ENCODE measurements at places on chromosomes 16 and 17.

- no peak for DNase-seq
These were observed 21.0 kb upstream of the ITGAX start for GRCh38 chr16:31333686-31334649.

GRCh38 chr17:48610282-48611211 is at the start of gene HOXB7:
HOXB7 (minus strand) TSS chr17:48611017; CDS start chr17:48610918, 99 bp downstream.
- no peak for DNase-seq

DNA sequence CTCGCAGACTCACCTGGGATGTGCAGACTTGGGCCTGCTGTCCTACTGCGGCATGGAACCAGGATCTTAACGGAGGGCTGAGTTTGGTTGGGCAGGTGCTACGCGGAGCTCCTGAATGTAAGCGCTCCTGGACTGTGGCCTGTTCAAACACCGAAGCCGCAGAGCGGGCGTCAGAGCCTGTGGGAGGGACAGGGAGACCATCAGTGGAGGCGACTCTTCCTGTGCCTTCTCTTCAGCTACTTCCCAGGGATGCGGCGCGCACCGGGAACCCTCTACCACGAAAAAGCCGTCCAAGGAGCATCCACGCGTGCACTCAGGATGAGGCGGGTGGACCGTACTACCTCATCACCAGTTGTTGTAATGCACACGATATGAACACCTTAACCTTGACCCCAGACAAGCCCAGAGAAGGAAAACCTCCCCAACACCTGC is 2.0 kb downstream of the USP36 start:
- DNase-seq = no peak

DNA sequence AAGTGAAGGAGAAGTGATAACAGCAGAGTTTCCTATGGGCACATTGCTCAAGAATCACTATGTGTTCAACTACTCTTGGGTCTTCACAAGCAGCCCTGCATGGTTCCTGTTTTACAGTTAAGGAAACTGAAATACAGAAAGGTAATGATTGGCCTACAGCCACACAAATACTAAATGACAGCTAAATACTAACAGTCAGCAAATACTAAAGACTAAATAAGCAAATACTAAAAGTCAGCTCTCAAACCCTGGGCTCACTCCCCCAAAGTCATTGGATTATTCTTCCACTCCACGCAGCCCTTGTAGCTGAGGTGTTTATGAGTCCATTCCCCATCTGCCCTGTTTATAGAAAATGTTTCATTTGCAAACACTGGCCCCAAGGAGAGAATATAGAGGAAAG is 372.7 kb upstream of the CDH11 start:
- no peak for DNase-seq

GRCh38 chr16:88499836-88500251 is 46.8 kb downstream of the ZFPM1 start:
- no peak for DNase-seq

DNA sequence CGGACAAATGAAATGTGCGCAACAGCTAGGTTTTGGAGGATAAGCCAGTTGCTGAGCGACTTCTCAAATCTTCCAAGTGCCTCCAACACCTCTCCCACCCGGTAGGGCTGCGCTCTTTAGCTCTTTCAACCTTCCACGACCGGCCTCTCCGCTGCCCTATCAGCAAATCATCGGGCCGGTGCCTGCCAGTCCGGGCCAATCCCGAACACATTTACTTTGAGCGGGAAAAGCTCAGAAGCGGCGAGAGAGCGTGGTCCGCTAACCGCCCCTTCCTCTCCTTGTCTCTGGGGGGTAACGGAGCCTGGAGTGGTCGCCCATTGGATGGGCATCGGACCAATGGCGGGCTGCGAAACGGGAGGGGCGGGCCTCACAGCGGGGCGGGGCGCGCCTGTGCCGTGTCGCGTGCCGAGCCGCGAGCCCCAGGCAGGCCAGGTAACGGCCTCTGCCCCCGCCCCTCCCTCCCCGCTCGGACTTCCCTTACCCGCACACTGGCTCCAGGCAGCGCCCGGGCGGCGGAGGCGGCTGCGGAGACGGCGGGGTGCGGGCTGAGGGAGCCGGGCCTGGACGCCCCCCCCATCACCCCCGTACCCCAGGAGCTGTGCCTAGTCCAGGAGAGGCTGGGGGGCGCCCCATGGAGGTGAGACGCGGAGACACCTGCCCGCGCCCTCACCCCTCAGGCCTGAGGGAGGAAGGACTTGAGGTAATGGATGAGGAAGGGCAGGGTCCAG is at the start of gene MEIOC:
Gene MEIOC, plus strand, starts transcription at position 486 of the 728 bp plus-strand sequence. Its CDS starts 146 bp downstream, at position 632.
- no peak for DNase-seq

- no peak for DNase-seq
These were observed 22.0 kb upstream of the ABCA9 start for GRCh38 chr17:69082696-69083095.

DNA sequence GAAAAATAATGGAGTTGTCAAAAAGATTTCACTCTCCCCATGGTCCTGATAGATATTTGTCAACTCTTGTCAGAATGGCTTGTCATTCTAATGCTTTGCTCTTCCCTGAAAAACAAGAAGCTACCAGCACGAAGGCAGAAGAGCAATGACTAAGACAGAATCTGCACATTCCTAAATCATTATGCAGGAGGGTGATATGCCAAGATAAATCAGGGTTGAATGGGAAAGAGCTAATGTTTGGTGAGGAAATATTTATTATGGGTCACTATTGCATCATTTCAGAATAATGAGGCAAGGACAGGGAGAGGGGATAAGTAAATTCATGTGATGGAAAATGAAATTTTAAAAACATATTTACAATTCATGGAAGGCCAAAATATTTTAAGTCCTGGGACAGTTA is 297.5 kb upstream of the XYLT1 start:
- DNase-seq = no peak

DNA sequence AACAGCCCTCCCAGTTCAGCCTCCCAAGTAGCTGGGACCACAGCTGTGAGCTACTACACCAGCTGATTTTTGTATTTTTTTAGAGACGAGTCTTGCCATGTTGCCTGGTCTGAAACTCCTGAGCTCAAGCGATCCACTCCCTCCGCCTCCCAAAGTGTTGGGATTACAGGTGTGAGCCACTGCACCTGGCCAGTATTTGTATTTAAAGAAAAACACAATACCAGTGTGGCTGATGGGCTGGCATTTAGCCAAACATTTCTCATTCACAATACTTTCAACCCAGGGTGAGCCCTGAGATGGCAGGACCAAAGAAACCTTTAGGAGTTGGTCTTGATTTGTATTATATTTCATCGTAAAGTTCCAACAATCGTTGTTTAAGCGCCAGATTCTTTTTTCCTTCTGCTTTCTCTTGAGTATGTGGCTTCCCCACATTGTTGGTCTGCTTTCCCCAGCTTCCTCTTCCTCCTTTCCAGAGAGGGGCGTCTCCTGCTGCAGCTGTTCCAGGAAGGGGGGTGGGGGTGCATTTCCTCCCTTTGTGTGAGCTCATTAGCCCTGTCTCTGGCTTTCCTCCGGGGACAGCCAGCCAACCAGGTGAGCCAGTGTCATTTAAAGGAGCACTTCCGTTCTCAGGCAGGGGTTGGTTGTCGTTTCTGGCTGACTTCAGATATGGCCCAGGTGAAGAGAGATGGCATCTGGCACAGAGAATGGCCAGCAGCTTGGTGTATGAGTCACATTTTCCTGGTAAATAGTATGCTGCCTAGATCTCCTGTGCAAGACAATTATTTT is 79.9 kb downstream of the GPRC5B start:
- no peak for DNase-seq

DNA sequence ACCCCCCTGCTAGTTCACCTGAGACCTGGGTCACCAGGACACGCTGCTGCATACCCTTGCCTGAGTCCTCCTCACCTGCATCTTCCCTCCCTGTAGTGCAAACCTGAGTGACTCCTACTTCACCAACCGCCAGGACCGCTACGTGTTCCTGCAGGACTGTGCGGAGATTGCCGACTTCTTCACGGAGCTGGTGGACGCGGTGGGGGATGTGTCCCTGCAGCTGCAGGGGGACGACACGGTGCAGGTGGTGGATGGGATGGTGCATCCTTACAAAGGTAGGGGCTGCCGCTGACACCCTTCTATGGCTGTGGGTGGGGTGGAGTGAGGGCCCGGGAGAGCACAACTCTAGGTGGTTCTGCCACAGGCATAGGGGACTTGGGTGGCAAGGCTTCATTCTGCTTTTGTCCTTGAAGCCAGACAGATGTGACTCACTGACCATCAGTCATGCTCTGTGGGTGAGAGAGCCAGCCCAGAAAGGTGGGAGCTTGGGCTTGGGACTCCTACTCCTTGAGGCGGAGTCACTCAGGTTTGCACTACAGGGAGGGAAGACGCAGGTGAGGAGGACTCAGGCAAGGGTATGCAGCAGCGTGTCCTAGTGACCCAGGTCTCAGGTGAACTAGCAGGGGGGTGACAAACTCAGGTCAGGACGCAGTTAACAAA is 22.3 kb downstream of the PGS1 start:
- no peak for DNase-seq

DNA sequence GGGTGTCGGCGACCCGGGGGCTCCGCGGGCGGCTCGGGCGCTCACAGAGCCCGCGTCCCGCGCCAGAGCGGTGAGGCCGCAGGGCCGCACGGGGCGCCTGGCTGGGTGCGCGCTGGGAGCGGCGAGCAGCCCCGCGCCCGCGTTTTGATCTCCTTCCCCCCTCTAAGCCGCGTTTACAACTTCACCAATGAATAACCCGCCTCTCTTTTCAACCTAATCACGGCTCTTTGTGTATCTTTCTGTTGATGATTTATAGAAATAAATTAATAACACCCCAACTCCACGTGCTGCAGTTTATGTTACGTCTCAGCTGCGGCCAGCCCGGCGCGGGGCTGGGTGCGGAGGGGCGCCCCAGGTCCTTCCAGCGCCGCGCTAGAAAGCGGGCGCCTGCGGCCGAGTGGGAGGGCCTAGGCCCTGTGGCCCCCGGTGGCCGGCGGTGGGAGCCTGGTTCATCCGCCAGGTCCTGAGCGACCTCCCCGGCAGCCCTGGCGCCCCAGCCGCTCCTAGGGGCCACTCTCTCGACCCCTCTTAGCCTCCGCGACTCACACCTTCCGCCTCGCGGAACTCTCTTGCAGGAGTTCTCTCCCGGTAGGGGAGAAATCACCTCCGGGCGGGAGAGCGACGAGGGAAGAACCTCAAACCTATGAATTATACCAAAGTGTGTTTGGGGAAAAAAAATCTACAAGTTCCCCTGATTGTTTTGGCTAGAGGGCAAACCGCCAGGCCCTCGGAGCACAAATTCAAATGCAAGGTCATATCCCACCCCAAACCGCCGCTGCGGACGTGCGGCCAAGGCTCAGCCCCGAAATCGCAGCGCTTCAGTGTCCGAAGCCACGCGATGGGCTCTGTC is 1.9 kb downstream of the HNF1B start:
- no peak for DNase-seq

DNA sequence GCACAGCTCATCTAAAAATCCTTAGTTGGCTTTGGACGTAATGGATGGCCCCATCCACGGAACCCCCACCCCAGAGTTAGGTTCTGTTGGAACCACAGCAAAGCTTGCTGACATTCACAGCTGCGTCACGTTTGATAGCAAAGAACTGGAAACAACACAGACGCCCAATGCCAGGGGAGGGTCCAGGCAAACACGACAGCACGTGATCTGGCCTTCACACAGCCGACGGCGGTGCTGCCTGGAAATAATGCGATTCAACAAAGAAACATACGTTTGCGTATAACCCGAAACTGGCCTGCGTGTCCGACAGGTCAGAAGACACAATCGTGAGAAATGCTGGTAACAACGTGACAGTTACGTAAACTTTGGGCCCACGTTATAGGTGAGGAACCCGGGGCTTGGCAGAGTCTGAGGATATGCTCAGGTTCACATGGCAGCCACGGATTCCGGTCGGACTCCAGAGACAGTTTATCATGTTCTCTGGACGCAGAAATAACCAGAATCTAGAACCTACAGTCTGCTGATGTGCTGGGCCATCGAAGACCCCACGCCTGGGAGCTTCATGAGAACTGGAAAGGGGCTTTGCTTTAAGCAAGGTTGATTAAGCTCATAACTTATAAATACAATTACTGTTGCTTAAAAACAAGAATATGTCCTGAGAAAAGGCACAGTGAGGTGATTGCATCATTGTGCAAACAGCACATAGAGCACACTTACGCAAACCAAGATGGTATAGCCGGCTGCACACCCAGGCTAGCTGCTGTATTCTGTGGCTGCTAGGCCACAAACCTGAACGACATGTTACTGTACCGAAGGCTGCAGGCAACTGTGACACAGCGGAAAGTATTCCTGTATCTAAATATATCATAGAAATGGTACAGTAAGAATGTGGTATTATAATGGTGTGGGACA is 70.4 kb downstream of the RPH3AL start:
- DNase-seq = no peak

GRCh38 chr16:81096715-81097208 is 567 bp upstream of the GCSH start:
- DNase-seq = no peak

GRCh38 chr17:31211352-31212012 is 85.6 kb downstream of the OMG start:
- no peak for DNase-seq

All from activated CD4-positive, CD25-positive, alpha-beta regulatory T cell treated with anti-CD3 and anti-CD28 coated beads, Interleukin-2, amount 50 U/mL, for 16 hours (primary cell).